ENCODE measurements at places on chromosomes 4 and X.

DNA sequence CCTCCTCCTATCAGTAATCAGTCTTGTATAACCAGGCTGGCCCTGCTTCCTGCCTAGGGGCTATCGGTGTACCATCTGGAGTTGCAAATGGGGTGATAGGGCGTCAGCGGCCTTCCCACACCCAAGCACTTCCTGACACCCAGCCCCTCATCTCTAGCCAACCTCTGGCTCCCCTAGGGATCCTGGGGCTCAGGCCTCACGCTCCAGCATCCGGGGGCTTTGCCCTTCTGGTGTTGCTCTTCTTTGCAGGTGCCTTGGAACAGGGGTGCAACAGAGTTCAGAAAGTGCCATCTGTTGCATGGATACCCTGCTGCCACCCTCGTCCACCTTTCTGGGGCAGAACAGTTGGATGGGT is 4.1 kb downstream of the IL9R start:
- DNase-seq, result no peak

DNA sequence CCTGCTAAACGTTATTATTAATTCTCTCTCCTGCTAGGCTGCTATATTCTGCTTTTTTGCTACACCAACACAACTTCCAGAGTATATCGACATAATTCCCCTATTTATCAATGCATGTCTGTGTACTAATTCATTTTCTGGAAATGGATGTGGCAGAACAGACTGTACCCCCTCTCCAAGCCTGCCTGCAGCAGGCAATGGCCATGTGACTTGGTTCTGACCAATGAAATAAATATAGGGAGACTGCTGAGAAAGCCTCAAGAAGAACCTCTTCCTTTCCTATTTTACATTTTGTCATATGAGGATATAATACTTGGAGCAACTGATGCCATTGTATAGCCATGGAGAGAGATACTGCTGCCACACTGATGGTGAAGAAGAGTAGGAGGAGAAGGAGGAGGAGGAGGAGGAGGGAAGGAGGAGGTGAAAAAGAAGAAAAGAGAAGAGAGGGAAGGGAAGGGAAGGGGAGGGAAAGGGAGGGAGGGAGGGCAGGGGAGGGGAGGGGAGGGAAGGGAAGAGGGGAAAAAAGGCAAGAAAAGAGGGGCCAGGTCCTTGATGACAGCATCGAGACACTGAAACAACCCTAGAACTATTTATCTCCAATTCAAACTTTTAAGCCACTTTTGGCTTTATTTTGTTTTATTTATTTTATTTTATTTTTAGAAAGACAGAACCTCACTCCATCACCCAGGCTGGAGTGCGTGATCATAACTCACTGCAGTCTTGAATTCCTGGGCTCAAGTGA is 57.0 kb upstream of the SPP1 start:
- DNase-seq, result no peak

GRCh38 chrX:31547416-31547815 is 475.6 kb upstream of the FTHL17 start:
- no peak for DNase-seq

- no peak for DNase-seq
Observed at GRCh38 chr4:175891851-175892250, 79.8 kb upstream of the GPM6A start.

GRCh38 chrX:123745511-123745910 is 12.7 kb upstream of the THOC2 start:
- DNase-seq, result no peak

- DNase-seq, result no peak
Observed at GRCh38 chr4:182745237-182745636, 171.9 kb downstream of the DCTD start.

DNA sequence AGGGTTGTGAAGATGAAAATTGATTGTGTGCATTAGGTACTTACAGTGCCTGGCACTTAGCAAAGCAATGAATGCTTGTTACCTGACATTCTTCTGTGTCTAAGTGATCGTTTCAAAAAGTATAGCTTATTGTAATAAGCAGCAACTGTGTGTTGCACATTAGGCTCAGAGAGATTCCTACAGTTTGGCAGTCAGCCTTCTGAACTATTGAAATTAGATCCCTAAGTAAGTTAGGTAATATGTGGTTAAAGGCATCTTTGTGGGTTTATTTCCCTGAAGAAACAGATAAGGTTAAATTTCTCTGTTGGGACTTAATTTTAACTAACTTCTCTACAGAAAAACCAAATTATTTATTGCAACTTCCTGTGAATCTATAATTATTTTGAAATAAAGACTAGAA is 93.4 kb downstream of the REPS2 start:
- peak; percentile 48 for DNase-seq

DNA sequence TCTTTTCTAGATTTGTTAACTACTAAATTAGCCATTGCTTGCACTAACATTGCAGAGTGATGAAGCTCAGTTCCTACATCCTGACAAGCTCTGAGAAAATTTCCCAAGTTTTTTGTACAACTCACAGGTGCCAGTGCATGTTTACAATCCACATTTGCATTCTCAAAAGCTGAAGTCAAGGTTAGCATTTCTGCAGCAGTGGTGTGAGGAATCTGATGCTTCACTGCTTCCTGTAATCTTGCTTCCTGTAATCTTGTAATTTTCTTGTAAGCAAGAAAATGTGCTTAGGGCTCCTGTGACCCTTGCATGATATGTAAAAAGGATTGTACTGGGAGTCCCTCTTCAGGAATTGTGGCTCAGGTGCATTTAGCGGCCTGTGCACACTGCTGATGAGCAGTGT is 207.4 kb upstream of the CXCL13 start:
- no peak for DNase-seq

GRCh38 chr4:154560419-154560801 is 2.4 kb upstream of the FGB start:
- no peak for DNase-seq

DNA sequence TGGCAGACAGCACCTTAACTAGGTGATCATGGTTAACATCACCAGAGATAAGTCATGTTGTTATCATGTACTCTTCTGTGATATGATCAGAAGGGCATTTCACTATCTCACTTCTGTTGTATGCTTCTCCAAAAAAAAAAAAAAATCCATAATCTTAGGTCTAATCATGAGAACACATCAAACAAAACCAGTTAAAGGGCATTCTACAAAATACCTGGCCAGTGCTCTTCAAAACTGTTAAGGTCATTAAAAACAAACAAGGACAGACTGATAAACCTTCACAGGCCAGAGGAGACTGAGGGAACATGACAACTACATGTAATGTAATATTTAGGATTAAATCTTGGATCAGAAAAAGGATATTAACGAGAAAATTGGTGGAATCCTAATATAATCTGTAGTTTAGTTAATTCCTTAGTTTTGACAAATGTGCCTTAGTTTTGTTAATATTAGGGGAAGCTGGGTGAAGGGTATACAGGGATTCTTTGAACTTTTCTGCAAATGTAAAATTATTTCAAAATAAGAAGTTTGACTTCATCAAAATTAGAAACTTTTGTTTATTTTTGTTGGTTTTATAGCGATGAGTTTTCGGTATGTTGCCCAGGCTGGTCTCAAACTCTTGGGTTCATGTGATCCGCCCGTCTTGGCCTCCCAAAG is 18.0 kb downstream of the RBM10 start:
- no peak for DNase-seq

DNA sequence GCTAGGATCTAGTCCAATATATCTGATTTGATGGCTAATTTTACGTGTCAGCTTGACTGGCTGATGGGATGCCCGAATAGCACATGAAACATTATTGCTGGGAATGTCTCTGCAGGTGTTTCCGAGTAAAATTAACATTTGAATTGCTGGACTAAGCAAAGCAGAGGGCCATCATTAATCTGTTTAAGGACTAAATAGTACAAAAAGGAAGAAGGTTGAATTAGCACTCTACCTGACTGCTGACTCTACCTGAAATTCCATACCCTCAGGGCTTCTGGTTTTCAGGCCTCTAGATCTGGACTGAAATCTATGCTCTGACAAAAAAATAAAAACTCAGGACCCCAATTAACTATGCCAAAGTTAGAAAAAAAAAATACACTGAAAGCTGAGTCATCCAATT is 1021.9 kb downstream of the FAM133A start:
- no peak for DNase-seq

- DNase-seq, result peak; percentile 24
Observed at GRCh38 chrX:22534643-22535042, 261.9 kb downstream of the CBLL2 start.

GRCh38 chr4:126558596-126558995 is 1074.2 kb upstream of the INTU start:
- DNase-seq, result no peak

DNA sequence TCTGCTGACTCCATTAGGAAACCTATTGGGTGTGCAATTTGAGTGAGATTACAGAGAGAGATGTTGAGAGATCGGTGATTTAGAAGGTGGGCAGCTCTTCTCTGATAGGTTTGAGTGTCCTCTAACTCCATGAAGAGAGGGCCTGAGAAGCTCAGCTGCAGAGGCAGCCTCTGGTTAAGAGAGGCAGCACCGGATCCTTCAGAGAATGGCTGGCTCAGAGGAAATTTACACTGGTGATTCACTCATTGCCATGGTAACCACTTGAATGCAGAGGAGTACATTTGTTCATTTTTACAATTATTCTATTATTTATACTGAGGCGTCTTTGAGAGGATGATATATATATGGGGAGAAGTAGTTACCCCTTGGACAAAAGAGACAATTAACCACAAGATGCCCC is 171.7 kb downstream of the PDGFRA start:
- peak; percentile 49 for DNase-seq

- no peak for DNase-seq
Observed at GRCh38 chr4:155106629-155107028, 101.8 kb upstream of the NPY2R start.

DNA sequence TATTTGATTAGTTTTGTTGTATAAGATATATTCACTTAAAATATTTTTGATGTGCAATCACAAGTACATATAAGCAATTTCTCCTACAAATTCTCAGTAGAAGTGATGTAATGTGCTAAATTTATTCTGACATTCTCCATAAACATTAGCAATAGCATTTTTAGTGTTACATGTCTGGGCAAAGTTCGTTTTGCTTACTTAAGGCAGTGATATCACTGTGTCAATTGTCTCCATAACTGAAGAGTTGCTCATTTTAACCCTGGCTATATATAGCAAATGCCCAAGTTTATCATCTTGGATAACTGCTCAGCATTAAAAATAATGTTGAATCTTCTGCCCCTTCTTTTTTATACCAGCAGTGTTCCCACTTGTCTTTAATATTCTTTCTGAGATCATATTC is 340.0 kb upstream of the NDST4 start:
- DNase-seq, result no peak

GRCh38 chrX:23228950-23229448 is 105.7 kb upstream of the PTCHD1 start:
- DNase-seq, result no peak

DNA sequence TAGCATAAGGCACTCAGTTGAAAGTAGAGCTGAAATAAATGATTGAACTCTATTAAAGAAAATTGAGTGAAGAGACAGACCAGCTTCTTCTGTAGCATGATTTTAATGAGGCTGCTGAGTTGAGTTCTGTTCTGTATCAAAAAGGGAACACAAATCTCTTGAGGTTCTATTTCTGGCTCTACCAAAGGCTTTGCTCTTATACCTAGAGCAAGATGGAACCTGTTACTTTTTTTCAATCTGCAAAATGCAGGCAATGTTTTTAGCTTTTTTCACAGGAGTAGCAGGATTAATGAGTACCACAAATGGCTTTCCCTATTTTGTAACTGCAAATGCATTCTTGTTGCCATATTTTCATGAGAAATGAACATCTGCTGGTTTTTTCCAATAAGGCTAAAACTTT is 4.2 kb upstream of the ERVMER34-1 start:
- DNase-seq, result no peak

- peak; percentile 70 for DNase-seq
Observed at GRCh38 chr4:113574636-113575103, 186.9 kb downstream of the CAMK2D start.

DNA sequence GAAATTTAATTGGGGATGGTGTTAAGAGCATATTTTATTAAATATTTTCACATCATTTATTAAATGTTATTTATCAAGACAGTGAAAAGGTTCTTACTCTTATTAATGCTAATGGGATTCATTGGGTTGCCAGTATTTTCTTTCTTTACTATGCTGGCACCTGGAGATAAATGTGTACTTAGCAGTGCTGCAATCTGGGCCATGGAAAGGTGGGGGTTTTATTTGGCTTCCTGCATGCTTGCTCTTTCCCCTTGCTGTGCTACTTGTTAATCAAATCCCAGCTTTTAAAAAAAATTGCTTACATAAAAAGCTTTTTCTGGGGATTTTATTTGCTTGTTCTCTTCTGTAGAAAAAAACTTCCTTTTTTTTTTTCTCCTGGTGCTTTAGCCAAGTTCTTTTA is 48.3 kb downstream of the ZAR1 start:
- no peak for DNase-seq

DNA sequence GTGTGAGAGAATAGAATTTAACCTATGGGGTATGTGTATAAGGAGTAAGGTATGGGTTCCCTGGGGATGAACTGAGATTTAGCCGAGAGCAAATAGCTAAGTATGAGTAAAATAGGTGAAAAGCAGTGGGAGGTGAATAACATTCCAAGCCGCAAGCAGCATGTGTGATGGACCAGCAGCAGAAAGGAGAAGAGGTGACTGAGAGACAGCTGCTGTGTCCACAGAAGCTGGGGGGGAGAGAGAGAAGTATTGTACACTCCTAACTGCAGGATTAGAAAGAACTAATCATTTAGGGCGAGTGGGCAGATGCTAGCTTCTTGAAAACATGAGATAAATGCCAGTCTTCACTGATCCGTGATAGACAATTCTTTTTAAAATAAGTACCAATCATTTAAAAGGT is 296.0 kb downstream of the KLHL4 start:
- DNase-seq, result no peak

GRCh38 chrX:21926527-21927278 is 13.8 kb upstream of the SMS start:
- DNase-seq, result peak; percentile 92

GRCh38 chrX:50913520-50913919 is 3.0 kb downstream of the BMP15 start:
- DNase-seq, result no peak

DNA sequence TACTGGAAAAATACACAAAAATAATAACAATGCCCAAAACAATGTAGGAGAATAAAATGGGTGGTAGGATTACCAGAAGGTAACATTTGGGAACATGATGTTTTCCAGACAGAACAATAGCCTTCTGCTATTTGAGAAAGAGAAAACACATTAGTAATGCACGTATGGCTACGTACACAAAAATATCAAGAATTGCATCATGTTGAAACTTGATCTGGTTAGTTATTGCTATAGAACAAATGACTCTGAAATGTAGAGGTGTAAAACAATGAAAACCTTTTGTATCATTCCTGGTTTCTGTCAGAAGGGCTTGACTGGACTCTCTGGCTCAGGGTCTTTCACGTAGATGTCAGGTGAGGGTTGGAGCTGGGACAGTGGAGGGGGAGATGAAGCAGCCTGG is 1040.0 kb downstream of the FAT4 start:
- DNase-seq, result peak; percentile 9

DNA sequence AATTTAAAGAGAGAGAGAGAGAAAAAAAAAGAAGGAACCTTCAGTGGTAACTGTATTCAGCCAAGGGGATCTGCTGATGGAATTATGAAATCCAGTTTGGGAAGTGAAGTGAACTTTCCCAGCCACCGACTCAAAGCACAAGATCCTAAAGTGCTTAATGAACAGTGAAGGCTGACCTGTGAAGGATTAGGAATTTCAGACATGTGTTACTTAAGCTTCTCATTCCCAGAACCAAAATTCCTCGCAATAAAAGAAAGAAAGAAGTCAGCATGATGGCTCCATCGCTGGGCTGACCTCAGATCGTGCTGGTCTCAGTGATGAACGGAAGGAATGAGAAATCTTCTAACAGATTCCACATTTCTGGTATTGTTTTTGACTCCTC is 135.2 kb downstream of the ARSF start:
- peak; percentile 71 for DNase-seq

Measured in fibroblast of skin of left biceps (primary cell).